Regular cardiac myocyte (primary cell): ENCODE measurements at places on chromosomes 7 and 10. TPM values are rescaled to one million over a fixed set of nuclear protein-coding genes. Genes with fewer than 3 reads are reported as not detected.

TMEM270 gene
- total RNA-seq: not detected in 2 replicates

ZDHHC16 gene
- 36.6 and 80.9 TPM in 2 replicates for total RNA-seq

C10orf67 gene
- 0.19 TPM in 1 of 2 replicates, not detected in the other for total RNA-seq

CH25H gene
- 1.4 and 2.9 TPM in 2 replicates for total RNA-seq

FFAR4 gene
- not detected in 2 replicates for total RNA-seq

SLIT1 gene
- total RNA-seq: under 0.01 TPM in 2 replicates

NPSR1 gene
- not detected in 2 replicates for total RNA-seq

PDE6C gene
- total RNA-seq: not detected in 2 replicates

CNPY4 gene
- total RNA-seq: 39.9 and 57.2 TPM in 2 replicates

TCF7L2 gene
- 1.2 and 1.7 TPM in 2 replicates for total RNA-seq

MACROH2A2 gene
- 2.9 and 7.9 TPM in 2 replicates for total RNA-seq

TSPAN12 gene
- 4.2 and 5.9 TPM in 2 replicates for total RNA-seq

CTAGE4 gene
- total RNA-seq: 0.19 and 0.28 TPM in 2 replicates

NCF1 gene
- total RNA-seq: not detected in 2 replicates

PHKG1 gene
- total RNA-seq: 1.4 TPM in 1 of 2 replicates, not detected in the other

AKR1D1 gene
- not detected in 2 replicates for total RNA-seq

ARHGAP22 gene
- total RNA-seq: 70.2 and 156 TPM in 2 replicates

PSMA2 gene
- total RNA-seq: 87.7 and 117 TPM in 2 replicates

FOXP2 gene
- total RNA-seq: under 0.01 TPM in 1 of 2 replicates, not detected in the other

PLAC9 gene
- total RNA-seq: 12.8 and 19.4 TPM in 2 replicates

NME8 gene
- total RNA-seq: not detected in 2 replicates

ACTR3C gene
- 0.19 and 1.7 TPM in 2 replicates for total RNA-seq

PTF1A gene
- total RNA-seq: not detected in 2 replicates

RASSF4 gene
- total RNA-seq: 6.1 and 20.6 TPM in 2 replicates

CDNF gene
- 1.1 and 1.2 TPM in 2 replicates for total RNA-seq

ANXA8 gene
- total RNA-seq: 0.19 and 0.28 TPM in 2 replicates

GPR15LG gene
- not detected in 2 replicates for total RNA-seq

SFTPA2 gene
- not detected in 2 replicates for total RNA-seq

MACC1 gene
- under 0.01 and 1.1 TPM in 2 replicates for total RNA-seq

AKR1C2 gene
- total RNA-seq: 11.0 and 73.6 TPM in 2 replicates

OR6V1 gene
- total RNA-seq: not detected in 2 replicates

JAZF1 gene
- total RNA-seq: 3.8 and 5.9 TPM in 2 replicates

CDHR3 gene
- total RNA-seq: 2.5 and 2.8 TPM in 2 replicates

NXPH1 gene
- not detected in 2 replicates for total RNA-seq

NACAD gene
- 0.38 and 0.56 TPM in 2 replicates for total RNA-seq

CNNM1 gene
- under 0.01 and 0.28 TPM in 2 replicates for total RNA-seq

WASHC2C gene
- 14.4 and 17.2 TPM in 2 replicates for total RNA-seq

BLNK gene
- 0.28 TPM in 1 of 2 replicates, not detected in the other for total RNA-seq

UBE2D1 gene
- total RNA-seq: 6.7 and 13.0 TPM in 2 replicates

ABCB4 gene
- total RNA-seq: under 0.01 and 0.28 TPM in 2 replicates

SERPINE1 gene
- 2,435 and 2,576 TPM in 2 replicates for total RNA-seq

NUTM2D gene
- total RNA-seq: 0.28 and 0.96 TPM in 2 replicates

RBP3 gene
- not detected in 2 replicates for total RNA-seq

ABCB1 gene
- 1.2 and 2.0 TPM in 2 replicates for total RNA-seq

TET1 gene
- total RNA-seq: 1.7 and 4.2 TPM in 2 replicates

GNGT1 gene
- total RNA-seq: under 0.01 TPM in 1 of 2 replicates, not detected in the other

ASAH2B gene
- total RNA-seq: 3.5 and 5.4 TPM in 2 replicates
